Suprapubic skin (tissue), 4 donors: ENCODE measurements at places on chromosomes 3 and 15. TPM values are rescaled to one million over a fixed set of nuclear protein-coding genes. Genes with fewer than 3 reads are reported as not detected.

DNA sequence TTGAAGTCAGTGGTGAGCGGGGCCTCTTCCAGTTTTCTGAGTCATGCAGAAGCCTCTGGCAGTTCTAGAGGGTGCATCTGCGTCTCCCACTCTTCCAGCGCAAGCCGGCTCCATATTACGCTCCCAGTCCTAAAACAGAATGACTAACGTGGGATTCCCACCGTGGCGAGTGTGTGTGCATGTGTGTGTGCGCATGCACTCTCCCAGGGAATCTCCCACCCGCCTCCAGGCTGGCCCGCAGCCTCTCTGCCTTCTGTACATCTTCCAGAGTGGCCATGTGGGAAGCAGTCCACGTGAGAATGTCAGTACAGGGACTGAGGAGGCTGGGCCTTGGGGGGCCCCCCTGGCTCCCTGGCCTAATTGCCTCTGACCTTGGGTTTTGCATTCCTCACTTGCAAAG lies 87.7 kb downstream of the LSM3 start:
- H3K4me1 ChIP-seq: no peaks in the 10 kb centered on the region
- H3K27me3 ChIP-seq: no peaks in the 10 kb centered on the region
- no peak overlapping the region for H3K27ac ChIP-seq
- DNase-seq: no peak
- no peak overlapping the region for H3K4me3 ChIP-seq

GRCh38 chr3:47556351-47556750 lies 22.3 kb downstream of the CSPG5 start:
- no peak overlapping the region for H3K4me3 ChIP-seq
- H3K27me3 ChIP-seq: no peaks in the 10 kb centered on the region
- H3K4me1 ChIP-seq: no peaks in the 10 kb centered on the region
- no peak overlapping the region for H3K27ac ChIP-seq

DNA sequence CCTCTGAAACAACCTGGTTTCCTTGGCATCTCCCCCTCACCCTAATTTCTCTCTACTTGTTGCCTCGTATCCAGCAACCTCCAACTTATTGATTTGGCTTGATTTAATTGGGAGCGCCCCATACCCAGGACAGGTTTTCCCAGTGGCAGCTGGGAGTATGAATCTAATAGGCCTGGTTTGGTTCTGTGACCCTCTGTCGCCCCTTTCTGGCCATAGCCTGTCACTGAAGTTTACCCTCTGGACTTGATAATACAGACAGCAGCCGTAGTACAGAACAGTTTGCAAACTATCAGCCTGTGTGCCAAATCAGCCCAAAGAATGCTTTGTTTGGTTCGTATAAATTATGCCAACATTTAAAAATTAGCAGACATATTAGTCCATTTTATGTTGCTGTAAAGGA lies 525.1 kb upstream of the GOLIM4 start:
- no peak overlapping the region for H3K27ac ChIP-seq
- no peaks in the 10 kb centered on the region for H3K4me1 ChIP-seq
- H3K4me3 ChIP-seq: no peak overlapping the region
- H3K27me3 ChIP-seq: no peaks in the 10 kb centered on the region

DNA sequence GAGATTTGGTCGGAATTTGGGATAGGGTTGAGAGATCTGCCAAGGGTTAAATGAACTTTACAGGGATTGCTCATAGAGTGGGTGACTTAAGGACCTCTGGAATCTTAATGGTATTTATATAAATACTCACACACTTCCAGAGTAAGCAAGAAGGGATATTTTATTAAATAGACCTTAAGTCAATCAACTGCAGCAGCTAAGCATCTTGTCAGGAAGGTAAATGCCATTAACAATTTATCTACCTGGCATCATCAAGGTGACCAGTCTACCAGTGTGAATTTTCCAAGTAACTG lies 123.9 kb downstream of the FEZF2 start:
- no peak overlapping the region for H3K4me3 ChIP-seq
- H3K27me3 ChIP-seq: no peaks in the 10 kb centered on the region
- no peak overlapping the region for H3K27ac ChIP-seq
- peaks cover 3% of the 10 kb centered on the region for H3K4me1 ChIP-seq
- no peaks in the 10 kb centered on the region for H3K36me3 ChIP-seq

DNA sequence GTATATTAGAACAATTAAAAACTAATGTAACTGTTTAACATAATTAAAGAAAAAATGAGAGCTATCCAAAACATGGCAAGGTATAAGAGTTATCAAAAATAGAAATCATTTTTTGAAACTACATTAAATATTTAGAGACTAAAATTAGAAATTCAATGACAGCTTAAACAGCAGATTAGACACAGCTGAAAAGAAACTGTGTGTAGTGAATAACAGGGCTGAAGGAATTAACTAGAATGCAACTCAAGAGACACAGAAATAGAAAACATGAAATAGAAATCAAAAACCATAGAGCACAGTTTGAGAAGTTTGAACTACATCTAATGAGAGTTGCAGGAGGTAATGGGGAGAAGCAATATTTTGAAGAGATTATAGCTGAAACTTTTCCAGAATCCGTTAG lies 59.9 kb upstream of the FBN1 start:
- H3K27me3 ChIP-seq: no peaks in the 10 kb centered on the region
- H3K4me3 ChIP-seq: no peak overlapping the region
- no peak overlapping the region for H3K27ac ChIP-seq
- H3K36me3 ChIP-seq: no peaks in the 10 kb centered on the region
- H3K4me1 ChIP-seq: no peaks in the 10 kb centered on the region

SLC28A1 gene
- not detected for total RNA-seq

GRCh38 chr3:13142552-13143380 lies 69.5 kb upstream of the IQSEC1 start:
- no peaks in the 10 kb centered on the region for H3K27me3 ChIP-seq
- no peak overlapping the region for H3K27ac ChIP-seq
- peak; percentile 38 for DNase-seq
- H3K4me3 ChIP-seq: no peak overlapping the region
- H3K36me3 ChIP-seq: no peaks in the 10 kb centered on the region

GRCh38 chr15:39154227-39154638 lies 426.6 kb upstream of the THBS1 start:
- no peak overlapping the region for H3K27ac ChIP-seq
- H3K36me3 ChIP-seq: no peaks in the 10 kb centered on the region
- peaks cover 13% of the 10 kb centered on the region for H3K4me1 ChIP-seq
- H3K27me3 ChIP-seq: no peaks in the 10 kb centered on the region
- no peak overlapping the region for H3K4me3 ChIP-seq

GRCh38 chr15:66718220-66718988 lies 16.4 kb downstream of the SMAD6 start:
- no peak overlapping the region for H3K27ac ChIP-seq
- peaks cover 35% of the 10 kb centered on the region for H3K4me1 ChIP-seq
- DNase-seq: no peak
- no peak overlapping the region for H3K4me3 ChIP-seq

KBTBD13 gene
- total RNA-seq: not detected

SCN11A gene
- 0.10 TPM for total RNA-seq

GRCh38 chr3:42025370-42026138 lies 63.7 kb upstream of the ULK4 start:
- peak overlapping the region; percentile 70 for H3K27ac ChIP-seq
- H3K36me3 ChIP-seq: no peaks in the 10 kb centered on the region
- peak overlapping the region; percentile 4 for H3K4me3 ChIP-seq
- H3K27me3 ChIP-seq: no peaks in the 10 kb centered on the region

TLR9 gene
- not detected for total RNA-seq

- H3K27me3 ChIP-seq: peaks cover 20% of the 10 kb centered on the region
- no peak overlapping the region for H3K27ac ChIP-seq
- DNase-seq: no peak
Observed at GRCh38 chr3:33221241-33221640, 2.6 kb upstream of the SUSD5 start.

DNA sequence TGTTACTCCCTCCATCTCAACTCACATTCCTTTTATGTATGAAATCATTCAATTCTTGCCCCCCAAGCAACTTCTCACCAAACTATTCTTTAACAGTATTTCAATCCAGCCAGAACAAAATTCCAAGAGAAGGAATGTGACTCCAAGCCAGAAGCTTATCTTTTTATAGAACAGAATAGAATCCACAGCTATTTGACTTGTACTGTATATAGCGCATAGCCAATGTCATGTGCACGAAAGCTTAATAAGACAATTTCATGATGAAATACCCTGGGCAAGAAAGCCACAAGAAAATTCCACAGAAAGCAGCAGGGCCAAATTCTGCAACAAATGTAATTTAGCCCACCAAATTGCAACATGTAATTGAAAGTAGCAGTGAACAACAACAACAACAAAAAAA lies 127.6 kb upstream of the UBE2E2 start:
- H3K4me3 ChIP-seq: no peak overlapping the region
- DNase-seq: no peak
- H3K27me3 ChIP-seq: no peaks in the 10 kb centered on the region
- H3K4me1 ChIP-seq: peaks cover 8% of the 10 kb centered on the region
- H3K36me3 ChIP-seq: no peaks in the 10 kb centered on the region
- H3K27ac ChIP-seq: no peak overlapping the region
